ENCODE measurements at places on chromosomes 7 and 10.
A peak's percentile ranks its signal among the peaks of the same experiment; 100 is the strongest.

GRCh38 chr7:39883812-39884390 is 66.2 kb upstream of the CDK13 start:
- H3K4me1 ChIP-seq, result no peaks in the 10 kb centered on the region
- H3K36me3 ChIP-seq, result no peaks in the 10 kb centered on the region
- peaks cover 29% of the 10 kb centered on the region for H3K27me3 ChIP-seq
- no peak overlapping the region for H3K27ac ChIP-seq
- no peak overlapping the region for H3K4me3 ChIP-seq

GRCh38 chr7:151308256-151308655 is 33.4 kb upstream of the NUB1 start:
- H3K27ac ChIP-seq, result no peak overlapping the region
- H3K4me3 ChIP-seq, result no peak overlapping the region
- H3K4me1 ChIP-seq, result peaks cover 10% of the 10 kb centered on the region
- no peak for DNase-seq
- peaks cover 34% of the 10 kb centered on the region for H3K27me3 ChIP-seq

DNA sequence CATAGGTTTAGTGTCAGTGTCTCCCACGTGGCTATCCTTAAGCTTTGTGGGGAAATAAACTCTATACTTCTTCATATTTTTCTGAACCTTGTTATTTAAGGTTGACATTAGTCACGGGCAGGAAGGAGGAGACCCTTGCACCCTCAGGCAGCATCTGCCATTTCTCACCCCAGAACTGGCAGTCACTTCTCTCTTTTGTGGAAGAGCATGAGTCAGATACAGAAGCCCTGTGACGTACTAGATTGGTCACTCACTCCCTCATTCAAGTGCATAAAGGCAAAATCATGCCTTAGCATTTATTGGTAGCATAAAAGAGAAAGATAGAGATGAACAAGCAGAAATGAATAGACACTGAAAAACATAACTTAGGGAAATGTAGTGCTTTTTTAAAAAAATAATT is 206.0 kb upstream of the MDFIC start:
- H3K4me3 ChIP-seq, result no peak overlapping the region
- no peak for DNase-seq
- H3K36me3 ChIP-seq, result peaks cover 2% of the 10 kb centered on the region

DNA sequence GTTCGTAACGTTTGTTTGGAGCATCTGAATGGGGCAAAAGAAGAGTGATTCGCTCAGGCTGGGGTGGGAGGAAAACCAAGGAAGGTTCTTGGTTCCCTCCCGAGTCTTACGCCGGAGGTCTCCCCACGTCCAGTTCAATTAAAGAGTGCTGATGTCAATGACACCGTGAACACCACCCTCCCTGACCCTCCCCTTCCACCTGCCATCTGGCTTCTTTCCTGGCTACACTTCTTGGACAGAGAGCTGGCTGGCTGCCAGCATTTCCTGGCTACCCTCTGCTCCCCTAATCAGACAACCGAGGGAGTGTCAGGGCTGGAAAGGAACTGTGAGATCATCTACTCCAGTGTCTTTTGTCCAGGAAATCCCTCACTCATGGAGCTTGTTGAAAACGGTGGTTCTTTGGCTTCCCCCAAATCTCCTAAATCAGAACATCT is 24.1 kb upstream of the FFAR4 start:
- DNase-seq, result no peak
- H3K27me3 ChIP-seq, result peaks cover 22% of the 10 kb centered on the region
- H3K4me1 ChIP-seq, result peaks cover 5% of the 10 kb centered on the region
- no peaks in the 10 kb centered on the region for H3K36me3 ChIP-seq

DNA sequence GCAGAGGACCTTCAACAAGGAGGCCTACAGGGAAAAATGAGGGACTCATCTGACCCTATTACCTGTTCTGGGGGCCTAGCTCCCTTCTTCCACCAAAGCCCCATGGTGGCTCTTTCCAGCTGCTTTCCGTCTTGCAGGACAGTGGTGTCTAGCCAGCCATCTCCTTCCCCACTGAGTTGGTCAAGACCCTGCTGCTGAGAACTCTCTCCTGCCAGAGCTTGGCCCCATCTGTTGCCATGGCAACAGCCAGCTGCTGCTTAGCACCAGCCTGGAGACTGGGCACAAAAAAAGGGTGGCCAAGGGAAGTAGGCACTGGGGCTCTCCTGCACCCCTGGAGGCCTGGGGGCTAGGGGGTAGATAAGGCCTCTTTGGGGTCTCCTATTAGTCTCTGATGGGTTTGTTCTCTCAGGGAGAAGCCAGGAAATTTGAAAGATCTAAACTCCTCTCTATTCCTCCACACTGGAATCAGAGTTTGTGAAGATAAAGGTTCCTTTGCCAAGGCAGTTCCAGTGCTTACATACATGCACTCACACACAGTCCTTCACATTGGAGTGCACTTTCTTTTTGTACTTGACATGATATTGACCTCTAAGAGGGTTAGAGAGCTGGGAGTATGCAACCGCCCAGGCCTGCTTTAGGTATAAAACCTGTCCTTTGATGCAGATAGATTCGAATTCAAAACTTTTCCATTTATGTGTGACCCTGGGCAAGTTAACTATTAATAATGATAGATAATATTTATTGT is 15.8 kb downstream of the TSPAN33 start:
- DNase-seq, result no peak
- no peak overlapping the region for H3K27ac ChIP-seq
- H3K27me3 ChIP-seq, result peaks cover 14% of the 10 kb centered on the region
- H3K36me3 ChIP-seq, result peaks cover 3% of the 10 kb centered on the region

DNA sequence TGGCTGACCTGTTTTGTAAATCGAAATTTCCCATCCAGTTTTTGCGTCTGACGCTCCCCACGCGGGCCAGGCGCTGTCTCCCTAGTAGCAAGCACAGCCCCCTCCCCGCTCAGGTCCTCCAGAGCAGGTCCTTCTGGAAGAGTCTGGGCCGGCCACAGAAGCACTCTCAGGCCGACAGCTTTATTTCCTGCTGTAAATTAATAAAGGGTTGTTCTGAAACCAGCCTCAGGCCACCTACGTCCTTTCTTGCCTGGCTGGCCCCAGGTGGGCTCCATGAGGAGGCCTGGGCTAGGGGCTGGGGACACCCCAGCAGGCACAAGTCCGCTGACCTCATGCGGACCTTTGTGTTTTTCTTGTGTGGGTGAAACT is 35.2 kb downstream of the CAMK2B start:
- H3K4me3 ChIP-seq, result no peak overlapping the region
- H3K27ac ChIP-seq, result no peak overlapping the region
- no peak for DNase-seq
- no peaks in the 10 kb centered on the region for H3K36me3 ChIP-seq

GRCh38 chr10:49123981-49124950 is 8.9 kb upstream of the VSTM4 start:
- H3K4me3 ChIP-seq, result no peak overlapping the region
- no peaks in the 10 kb centered on the region for H3K4me1 ChIP-seq
- H3K27ac ChIP-seq, result no peak overlapping the region
- no peaks in the 10 kb centered on the region for H3K27me3 ChIP-seq
- DNase-seq, result no peak

DNA sequence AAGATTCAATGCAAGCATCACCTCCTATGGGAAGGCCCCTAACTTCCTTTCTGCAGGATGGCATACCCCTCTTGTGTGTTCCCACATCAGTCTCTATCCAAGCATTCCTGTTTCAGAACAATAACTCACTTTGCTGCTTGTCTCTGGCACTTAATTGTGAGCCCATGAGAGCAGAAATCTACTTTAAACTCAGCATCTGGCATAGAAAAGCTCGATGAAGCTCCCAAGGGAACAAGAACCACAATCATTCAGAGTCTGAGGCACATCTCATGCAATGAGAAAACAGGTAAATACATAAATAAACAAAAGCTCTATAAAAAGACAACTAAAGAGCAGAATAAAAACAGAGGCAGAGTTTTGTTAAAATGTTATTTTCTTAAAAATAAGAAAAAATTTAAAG is 66.2 kb downstream of the VPS41 start:
- no peaks in the 10 kb centered on the region for H3K27me3 ChIP-seq
- H3K4me1 ChIP-seq, result peaks cover 5% of the 10 kb centered on the region
- no peak overlapping the region for H3K4me3 ChIP-seq
- H3K27ac ChIP-seq, result no peak overlapping the region
- no peak for DNase-seq

- H3K4me3 ChIP-seq, result no peak overlapping the region
- no peaks in the 10 kb centered on the region for H3K27me3 ChIP-seq
- H3K36me3 ChIP-seq, result no peaks in the 10 kb centered on the region
- peaks cover 4% of the 10 kb centered on the region for H3K4me1 ChIP-seq
- no peak overlapping the region for H3K27ac ChIP-seq
- no peak for DNase-seq
Measured at GRCh38 chr10:73262105-73262730, 9.8 kb upstream of the MRPS16 start.

- no peak overlapping the region for H3K4me3 ChIP-seq
- no peak for DNase-seq
- no peaks in the 10 kb centered on the region for H3K36me3 ChIP-seq
- no peaks in the 10 kb centered on the region for H3K27me3 ChIP-seq
- H3K27ac ChIP-seq, result no peak overlapping the region
- no peaks in the 10 kb centered on the region for H3K4me1 ChIP-seq
Measured at GRCh38 chr7:145732521-145732920, 384.1 kb upstream of the CNTNAP2 start.

DNA sequence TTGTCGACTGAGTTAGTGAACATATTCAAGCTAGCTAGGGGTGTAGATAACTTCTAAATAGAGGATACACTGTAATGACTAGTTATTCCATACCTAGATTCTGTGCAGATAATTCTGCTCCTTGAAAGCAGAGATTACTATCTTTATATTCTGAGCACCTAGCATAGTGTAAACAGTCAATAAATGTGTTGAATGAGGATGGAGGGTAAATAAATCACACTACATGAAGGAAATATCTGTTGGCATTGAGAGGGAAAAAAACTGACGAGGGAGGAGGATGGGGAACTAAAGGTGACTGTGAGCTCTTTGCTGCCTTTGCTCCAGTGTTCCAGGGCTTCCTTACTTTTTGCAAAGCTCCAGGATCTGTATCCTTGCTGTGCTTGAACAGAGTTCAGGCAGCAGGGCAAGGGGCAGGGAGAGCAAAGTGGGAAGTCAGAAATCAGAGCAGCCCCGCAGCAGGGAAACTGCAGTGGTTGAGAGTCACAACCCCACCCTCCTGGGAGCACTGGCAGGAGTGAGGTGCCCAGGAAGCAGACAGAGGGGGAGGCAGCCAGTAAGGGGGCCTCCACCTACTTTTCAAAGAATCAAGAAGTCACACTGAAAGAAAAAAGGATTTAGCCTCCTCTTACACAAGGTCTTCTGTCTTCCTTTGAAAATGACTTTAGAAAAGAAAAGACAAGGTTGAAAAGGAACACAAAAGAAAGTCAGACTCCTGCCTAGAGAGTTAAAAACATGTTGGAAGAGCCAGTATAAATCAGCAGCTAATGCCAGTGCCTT is 71.8 kb upstream of the LRRN3 start:
- no peaks in the 10 kb centered on the region for H3K27me3 ChIP-seq
- no peak for DNase-seq
- H3K27ac ChIP-seq, result peak overlapping the region; percentile 83
- H3K36me3 ChIP-seq, result peaks cover 3% of the 10 kb centered on the region
- peak overlapping the region; percentile 78 for H3K4me3 ChIP-seq

DNA sequence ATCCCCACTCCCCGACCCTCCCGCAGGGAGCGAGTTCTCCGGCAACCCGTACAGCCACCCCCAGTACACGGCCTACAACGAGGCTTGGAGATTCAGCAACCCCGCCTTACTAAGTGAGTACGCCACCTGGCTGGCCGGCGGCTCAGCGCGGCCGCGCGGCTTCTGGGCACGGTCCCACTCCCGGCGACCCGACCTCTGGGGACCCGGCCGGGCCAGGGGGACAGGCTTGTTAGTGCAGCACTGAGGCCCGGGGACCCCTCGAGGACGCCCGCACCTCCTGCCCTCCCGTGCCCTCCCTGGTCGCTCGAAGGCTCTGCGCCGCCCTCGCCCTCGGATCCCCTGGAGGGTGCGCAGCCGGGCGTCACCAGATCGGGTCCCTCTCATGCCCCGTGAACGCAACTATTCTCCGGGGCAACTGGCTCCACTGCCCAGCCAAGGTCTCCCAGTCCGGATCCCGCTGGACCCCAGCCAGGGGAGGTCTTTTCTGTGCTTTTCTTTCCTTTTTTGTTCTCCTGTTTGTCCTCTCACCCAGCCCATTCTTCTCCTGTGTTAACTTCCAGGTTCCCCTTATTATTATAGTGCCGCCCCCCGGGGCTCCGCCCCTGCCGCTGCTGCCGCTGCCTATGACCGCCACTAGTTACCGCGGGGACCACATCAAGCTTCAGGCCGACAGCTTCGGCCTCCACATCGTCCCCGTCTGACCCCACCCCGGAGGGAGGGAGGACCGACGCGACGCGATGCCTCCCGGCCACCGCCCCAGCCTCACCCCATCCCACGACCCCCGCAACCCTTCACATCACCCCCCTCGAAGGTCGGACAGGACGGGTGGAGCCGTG is 81.8 kb downstream of the PAX2 start:
- no peak for DNase-seq
- peaks cover 43% of the 10 kb centered on the region for H3K27me3 ChIP-seq
- peaks cover 22% of the 10 kb centered on the region for H3K36me3 ChIP-seq
- H3K27ac ChIP-seq, result no peak overlapping the region

DNA sequence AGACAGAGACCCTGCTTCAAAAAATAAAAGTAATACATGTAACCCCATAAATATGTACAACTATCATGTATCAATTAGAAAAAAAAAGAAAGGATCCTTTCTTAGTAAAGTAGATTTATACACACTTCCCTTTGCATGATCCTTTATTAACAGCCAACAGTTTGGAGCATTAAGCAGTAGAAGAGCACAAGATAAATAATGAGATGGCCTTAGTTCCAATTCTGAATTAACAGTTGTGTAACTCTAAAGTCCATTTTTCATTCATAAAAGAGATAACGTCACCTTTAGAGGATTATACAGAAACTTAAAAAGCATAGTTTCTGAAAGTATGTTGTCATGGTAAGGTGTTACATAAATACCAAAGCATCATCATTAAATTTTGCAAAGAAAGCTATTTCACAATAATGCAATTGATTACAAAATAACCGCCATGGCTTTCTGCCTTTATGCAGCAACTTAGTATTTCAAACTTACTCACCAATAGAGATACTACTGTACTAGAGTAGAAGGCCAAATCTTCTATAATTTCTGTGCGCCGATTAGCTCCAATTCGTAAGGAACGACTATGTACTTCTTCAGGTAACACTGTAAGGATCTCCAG is 40.3 kb downstream of the TNPO3 start:
- no peaks in the 10 kb centered on the region for H3K27me3 ChIP-seq
- H3K27ac ChIP-seq, result no peak overlapping the region
- no peak for DNase-seq
- peaks cover 7% of the 10 kb centered on the region for H3K36me3 ChIP-seq
- peaks cover 15% of the 10 kb centered on the region for H3K4me1 ChIP-seq
- H3K4me3 ChIP-seq, result no peak overlapping the region

- no peak overlapping the region for H3K27ac ChIP-seq
- H3K4me1 ChIP-seq, result peaks cover 15% of the 10 kb centered on the region
- no peak overlapping the region for H3K4me3 ChIP-seq
Measured at GRCh38 chr10:117137031-117137910, 799 bp downstream of the VAX1 start.
